ENCODE measurements at places on chromosomes 12 and 14.

DNA sequence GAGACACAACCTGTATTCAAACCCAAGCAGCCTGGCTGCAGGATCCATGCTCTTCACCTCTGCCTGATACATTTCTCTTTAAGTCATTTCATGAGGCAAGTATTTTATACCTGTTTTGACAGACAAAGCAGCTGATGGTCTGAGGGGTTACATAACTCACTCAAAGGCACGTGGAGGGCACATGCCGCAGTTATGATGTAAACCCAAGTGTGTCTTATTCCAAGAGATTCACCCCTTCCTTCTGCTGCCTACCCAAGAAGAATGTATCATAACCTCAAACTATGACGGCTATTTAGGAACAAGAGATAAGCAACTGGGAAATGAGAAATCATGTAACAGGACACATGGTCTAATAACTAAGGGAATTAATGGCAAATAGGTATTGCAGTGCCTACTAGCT, 329.8 kb upstream of the TMPO start:
- no peak for DNase-seq

DNA sequence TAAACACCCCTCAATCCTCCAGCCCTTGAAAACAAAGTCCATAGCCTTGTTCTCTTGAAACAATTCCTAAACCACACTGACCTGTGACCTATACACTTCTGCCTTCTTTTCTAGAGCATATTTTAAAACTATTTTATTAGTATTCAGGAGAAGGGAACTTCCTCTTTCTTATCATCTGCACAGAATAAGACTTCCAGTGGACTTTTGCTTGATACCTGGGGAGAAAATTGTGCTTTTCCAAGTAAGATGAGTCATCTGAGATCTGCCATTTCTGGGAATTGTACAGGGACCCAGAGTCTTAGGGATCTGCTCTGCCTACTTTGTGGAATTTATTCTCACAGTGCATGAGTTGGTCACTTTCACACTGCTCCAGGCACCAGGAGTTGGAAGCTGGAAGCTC, 10.5 kb upstream of the WNT5B start:
- no peak for DNase-seq

DNA sequence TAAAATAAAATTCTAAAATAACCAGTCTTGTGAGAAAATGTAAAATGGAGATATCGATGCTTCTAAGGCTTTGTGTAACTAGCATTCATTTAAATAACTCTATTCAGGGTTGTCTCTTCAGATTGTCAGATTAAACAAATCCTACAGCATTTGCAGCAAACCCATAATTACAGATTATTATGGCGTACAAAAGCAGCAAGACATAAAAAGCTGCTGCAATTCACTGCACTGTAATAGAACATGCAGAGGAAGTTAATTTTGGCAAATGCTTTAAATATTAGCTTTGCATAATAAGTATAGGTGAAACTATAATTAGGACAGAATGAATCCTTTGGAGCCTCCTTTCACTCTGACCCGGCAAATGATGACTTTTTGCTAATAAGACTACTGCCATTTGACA, 98.3 kb downstream of the INSM2 start:
- no peak for DNase-seq

- DNase-seq = no peak
Measured at GRCh38 chr12:65152596-65152995, 16.8 kb upstream of the LEMD3 start.

GRCh38 chr12:1529862-1530591, 64.4 kb downstream of the FBXL14 start:
- no peak for DNase-seq

DNA sequence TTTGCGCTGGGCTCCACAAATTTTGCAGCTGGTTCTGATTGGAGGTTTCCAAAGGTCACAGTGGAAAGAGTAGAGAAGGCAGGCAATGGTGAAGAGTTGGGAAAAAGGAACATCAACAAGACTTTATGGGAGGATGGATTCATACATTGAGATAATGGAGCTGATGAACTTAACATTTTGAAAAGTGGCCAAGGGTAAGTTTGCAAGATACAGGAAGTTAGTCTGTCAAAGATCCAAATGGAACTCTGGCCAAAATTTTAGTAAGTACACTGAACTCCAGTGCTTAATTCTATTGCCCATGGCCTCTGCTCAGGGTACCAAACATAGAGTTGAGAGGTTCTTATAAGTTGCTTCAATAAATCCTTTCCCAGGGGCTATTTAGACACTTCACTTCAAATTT, 15.6 kb downstream of the CCER1 start:
- no peak for DNase-seq

GRCh38 chr12:39672976-39673375, 53.4 kb upstream of the ABCD2 start:
- DNase-seq = no peak

GRCh38 chr12:60394665-60395064, 798.8 kb downstream of the SLC16A7 start:
- no peak for DNase-seq

DNA sequence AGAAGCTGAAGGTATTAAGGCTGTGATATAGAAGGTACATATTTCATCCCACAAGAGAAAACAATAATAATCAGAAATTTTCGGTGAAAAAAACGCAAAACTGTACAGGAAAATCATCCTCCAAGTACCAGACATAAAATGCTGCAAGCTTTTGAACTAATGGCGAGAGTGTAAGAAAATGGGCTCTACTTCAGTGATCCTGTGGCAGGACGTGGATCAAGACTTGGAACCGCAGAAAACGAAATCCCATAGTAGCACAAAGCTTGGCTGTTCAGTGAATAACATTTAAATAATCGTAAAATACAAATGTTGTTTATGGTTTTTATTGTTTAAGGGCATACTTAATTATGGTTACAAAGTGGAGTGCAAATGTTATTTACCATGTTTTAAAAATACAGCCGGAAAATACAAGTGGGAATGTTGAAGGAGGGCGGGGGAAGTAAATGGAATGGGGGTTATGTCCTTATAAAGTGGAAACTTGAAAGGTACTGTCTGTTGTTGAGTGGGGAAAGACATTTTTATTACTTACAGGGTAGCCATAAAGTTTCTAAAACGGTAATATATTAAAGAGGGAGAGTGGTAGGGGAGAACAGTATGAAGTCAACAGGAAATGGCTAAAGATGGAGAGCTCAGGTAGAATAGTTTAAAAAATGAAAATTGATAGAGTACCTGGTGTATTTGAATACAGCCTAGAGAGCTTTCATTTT, 1.1 kb downstream of the SMIM10L1 start:
- DNase-seq = no peak

- DNase-seq = no peak
Measured at GRCh38 chr12:102021540-102022246, 40.1 kb downstream of the WASHC3 start.

- DNase-seq = no peak
Measured at GRCh38 chr14:39621678-39622077, 189.4 kb upstream of the FBXO33 start.

- DNase-seq = no peak
Measured at GRCh38 chr12:5581019-5581418, 149.1 kb downstream of the NTF3 start.

DNA sequence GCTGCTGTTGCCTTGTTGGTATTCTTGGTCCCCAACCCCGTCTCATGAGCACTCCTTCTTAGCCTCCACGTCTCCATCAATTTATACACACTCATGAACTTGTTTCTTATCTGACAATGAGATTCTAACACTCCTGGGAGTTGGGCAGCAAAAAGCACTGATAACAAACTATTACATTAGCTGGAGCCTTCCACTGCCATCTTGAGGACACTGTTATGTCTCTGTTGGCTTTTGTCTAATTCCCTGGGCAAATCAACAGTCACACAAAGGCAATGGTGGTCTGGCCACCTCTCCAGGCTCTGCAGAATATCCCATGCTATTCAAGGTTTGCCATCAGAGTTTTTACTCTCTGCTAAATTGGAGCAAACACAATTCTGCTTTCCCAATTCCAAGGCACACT, 117.8 kb upstream of the COCH start:
- DNase-seq = no peak

- no peak for DNase-seq
Measured at GRCh38 chr12:58847901-58848600, 72.3 kb downstream of the LRIG3 start.

GRCh38 chr12:96303653-96304052, 96.6 kb downstream of the CDK17 start:
- no peak for DNase-seq

GRCh38 chr14:51681411-51681810, 29.7 kb downstream of the FRMD6 start:
- no peak for DNase-seq

DNA sequence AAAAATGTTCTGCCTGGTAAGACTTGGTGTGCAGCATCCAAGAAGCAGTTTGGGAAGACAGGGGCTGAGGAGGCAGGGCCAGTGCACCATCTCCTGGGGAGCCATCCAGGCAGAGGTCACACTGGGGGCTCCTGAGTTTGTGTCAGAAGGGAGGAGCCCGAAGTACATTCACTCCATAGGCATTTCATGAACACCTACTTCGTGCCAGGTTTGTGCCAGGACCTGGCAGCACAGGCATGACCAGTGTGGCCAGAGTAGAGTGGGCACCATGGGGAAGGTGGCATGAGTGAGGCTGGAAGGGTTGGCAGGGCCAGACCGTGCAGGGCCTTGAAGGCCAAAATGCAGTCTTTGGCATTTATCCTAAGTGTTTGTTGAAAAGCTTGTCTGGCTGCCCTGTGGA, 86.5 kb upstream of the RIN3 start:
- no peak for DNase-seq

DNA sequence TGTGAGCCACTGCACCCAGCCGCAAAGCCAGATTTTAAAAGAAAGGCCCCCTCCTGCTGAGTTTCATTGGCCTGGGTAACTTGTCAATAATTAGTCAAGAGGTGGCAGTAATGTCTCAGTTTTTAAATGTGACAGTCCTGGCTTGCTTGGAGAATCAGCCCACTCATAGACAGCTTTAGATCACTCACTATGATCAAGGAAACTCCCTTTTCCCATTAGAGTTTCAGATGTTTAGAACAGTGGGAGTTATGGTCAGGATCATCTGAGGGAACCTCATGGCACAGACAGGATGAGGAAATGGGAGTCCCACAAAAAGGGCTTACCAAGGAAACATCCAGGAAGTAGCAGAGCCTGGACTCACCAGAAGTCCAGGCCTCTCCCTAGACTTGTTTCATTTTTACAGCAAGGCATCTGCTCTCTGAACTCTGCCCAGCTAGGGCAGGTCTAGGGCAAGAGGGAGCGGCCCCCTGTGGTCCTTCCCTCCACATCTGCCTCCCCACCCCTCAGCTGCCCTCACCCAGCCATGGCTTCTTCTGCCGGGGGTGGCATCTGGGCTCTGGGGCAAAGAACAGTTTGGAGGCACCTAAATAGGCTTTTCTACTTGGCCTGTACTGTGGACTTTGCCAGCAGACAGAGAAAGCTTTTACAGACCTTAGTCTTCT, 11.2 kb downstream of the BCL2L14 start:
- DNase-seq = no peak

GRCh38 chr12:95339086-95339788, 121.6 kb downstream of the VEZT start:
- DNase-seq = no peak

- no peak for DNase-seq
Measured at GRCh38 chr14:87002776-87003175, 990.2 kb downstream of the GALC start.

DNA sequence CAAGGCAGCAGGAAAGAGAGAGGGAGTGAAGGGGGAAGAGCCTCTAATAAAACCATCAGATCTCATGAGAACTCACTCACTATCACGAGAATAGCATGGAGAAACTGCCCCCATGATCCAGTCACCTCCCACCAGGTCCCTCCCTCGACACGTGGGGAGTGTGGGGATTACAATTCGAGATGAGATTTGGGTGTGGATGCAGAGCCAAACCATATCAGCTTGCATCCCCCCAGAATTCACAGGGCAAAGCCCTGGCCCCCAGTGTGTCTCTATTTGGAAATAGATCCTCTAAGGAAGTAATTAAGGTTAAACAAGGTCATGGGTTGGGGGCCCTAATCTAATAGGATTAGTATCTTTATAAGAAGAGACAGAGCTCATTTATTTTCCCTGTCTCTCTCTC, 56.1 kb upstream of the TCL1A start:
- no peak for DNase-seq

DNA sequence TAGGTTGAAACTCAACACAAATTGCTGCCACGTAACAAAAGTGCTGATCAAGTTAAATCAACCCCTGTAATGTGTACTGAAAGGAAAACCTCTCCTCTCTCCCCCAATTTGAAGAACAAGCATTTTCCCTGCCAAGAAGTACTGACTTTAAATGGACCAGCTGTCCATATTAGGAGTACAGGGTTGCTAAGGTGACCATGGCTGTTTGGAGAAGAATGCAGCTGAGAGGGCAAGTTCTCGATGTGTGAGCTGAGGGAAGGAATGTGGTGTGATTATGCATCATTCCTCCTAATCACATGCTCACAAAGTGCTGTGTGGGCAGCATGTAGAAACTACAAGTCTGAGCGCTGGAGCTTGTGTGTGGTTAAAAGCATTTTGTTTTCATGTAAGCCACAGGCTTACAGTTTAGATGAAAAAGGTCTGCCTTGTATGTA, 50.9 kb upstream of the CCT2 start:
- no peak for DNase-seq

- no peak for DNase-seq
Measured at GRCh38 chr12:3139760-3140159, 62.6 kb downstream of the TSPAN9 start.

Measured in activated T-helper 1 cell treated with anti-CD3 and anti-CD28 coated beads, Interleukin-2, amount 50 U/mL, for 16 hours (primary cell).